ENCODE measurements at places on chromosomes 4 and X.

DNA sequence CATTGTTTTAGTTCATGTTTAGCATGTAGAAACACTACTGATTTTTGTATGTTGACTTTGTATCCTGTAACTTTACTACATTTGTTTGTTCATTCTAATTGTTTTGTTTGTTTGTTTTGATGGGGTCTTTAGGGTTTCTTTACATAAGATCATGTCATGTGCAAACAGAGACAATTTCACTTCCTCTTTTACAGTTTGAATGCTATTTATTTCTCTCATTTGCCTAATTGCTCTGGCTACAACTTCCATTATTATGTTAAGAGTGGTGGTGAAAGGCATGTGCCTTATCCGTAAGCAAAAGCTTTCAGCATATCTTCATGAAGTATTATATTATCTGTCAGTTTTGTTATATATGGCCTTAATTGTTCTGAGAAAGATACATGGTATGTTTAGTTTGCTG is 571.1 kb downstream of the PCDH7 start:
- no peak for DNase-seq

DNA sequence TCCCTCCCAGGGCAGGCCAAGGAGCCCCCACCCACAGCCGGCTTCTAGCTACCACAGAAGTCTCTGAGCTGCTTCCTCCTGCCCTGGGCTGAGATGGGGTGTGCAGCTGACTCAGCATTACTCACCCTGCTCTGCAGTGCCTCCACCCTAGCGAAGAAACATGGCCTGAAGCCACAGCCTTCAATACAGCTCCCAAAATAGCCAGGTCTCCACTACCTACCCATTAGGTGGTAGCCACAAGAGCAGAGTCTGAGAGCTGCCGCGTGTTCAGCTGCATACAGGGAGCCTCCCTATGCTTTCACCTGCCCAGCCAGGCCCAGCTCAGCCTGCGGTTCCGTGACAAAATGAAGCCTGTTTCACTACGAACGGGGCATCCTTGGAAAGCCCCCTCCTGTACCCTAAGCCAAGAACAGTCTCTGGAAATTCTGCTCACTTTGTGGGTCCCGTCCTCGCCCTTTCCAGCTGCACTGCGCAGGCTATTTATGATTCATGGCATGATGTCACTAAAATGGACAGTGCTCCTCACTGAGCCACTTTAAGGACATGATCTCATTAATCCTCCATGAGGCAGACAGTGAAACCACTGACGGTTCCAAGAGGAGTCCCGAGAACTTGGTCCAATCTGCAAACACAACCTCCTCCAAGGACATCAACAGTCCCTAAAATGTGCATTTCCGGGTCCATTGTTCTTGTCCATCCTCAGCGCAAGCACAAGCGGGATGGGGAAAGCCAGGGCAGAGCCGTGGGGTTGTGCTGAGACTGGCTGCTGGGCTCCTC is 20.2 kb downstream of the WDR1 start:
- peak; percentile 92 for DNase-seq

GRCh38 chr4:186810613-186811150 is 87.0 kb upstream of the FAT1 start:
- no peak for DNase-seq

DNA sequence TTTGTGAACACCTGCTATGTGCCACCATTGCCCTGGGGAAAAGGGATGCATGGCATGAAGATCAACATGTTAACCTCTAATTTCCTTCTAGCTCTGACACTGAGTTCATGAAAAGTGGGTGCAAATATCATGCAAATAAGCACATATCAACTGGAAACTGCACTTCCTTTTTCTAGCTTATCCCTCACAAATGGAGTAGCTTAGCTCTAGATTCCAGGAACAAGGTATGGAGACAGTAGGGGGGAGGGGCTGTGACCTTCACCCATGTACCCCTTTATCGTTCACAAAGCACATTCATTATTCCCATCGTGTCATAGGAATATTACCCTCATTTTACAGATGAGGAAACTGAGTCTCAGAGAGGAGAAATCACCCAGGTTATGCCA is 37.4 kb downstream of the STARD8 start:
- no peak for DNase-seq

- DNase-seq = no peak
These were observed 222.8 kb downstream of the FRMPD4 start for GRCh38 chrX:12360986-12361598.

All from stromal cell of bone marrow (primary cell).